Lung (tissue), 17 donors: ENCODE measurements at places on chromosomes 13 and 19.
A peak's percentile ranks its signal among the peaks of the same experiment; 100 is the strongest.

DNA sequence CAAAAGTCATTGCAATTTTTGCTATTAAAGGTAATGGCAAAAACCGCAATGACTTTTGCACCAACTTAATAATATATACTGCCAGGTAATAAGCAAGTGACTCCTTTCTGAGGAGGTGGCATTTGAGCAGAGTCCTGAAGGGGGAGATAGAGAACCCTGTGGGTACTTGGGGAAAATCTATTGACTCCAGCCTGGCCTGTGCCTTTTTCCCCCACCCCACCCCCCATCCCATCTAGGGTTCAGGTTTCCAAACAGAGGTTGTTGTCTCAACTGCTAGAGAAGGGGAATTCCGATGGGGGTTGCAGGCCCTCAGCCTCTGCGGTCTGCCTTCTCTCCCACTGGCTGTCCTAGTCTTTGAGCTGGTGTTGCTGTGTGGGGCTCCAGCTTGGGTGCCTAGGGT is 11.5 kb downstream of the S1PR2 start:
- peak; percentile 50 for DNase-seq

DNA sequence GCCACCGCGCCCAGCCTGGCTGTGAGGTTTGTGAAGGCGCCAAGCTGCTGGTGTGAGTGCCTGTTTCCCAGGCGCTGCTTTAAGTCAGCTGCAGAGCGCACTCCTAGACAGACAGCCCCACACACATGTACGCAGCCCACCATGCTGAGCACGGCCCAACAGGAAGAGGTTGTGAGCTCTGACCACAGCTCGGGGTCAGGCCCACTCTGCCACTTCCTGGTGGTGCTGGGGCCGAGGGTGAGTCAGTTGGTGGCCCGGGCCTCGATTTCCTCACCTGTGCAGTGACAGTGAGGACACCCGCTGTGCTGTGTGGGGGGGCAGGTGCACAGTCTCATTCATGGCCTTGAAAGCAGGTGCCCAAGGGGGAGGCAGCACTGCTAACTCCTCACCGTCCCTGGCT is 106.7 kb downstream of the KDM4B start:
- DNase-seq: no peak

GRCh38 chr13:41960637-41961465 is at the start of gene VWA8:
Gene VWA8 (minus strand): TSS chr13:41961109. CDS start chr13:41961015, 94 bp downstream.
- DNase-seq: peak; percentile 90

DNA sequence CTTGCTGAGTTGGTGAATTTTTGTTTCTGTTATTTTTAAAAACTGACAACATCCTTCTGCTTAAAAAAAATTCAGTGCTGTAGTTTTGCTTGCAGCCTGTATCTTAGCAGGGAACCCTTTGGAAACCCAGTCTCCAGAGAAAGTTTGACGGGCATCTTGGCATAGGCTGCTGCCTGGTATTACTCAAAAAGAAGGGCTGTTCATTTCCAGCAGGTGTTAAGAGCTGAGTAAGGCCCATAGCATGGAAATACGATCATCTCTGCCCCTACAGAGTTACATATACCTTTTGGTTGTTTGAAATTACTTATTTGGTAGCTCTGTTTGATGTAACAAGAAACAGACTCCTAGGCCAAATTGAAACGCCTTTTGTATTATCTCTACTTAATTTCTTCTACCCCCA is 41.5 kb downstream of the URI1 start:
- no peak for DNase-seq

- DNase-seq: no peak
These were observed 53.9 kb downstream of the RXFP2 start for GRCh38 chr13:31793246-31793645.

- peak; percentile 55 for DNase-seq
These were observed 18.2 kb downstream of the IL17D start for GRCh38 chr13:20721454-20722357.
